ENCODE measurements at places on chromosomes 2 and 18.

DNA sequence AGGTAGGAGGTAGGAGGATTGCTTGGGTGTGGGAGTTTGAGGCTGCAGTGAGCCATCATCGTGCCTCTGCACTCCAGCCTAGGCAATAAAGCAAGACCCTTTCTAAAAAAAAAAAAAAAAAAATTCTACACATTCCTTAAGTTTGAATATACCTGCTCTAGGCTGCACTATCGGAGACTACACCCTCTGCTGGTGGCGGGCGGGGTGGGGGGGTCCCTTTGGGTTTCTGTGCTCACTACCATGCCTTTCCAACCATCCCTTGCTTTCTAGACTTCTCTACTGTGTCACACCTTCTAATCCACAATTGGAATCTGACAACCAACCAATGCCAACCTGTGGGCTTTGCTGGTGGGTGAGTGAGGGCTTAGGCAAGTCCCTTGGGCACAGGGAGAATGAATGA, 34.7 kb upstream of the FAM136A start:
- DNase-seq = no peak

- no peak for DNase-seq
Measured at GRCh38 chr2:184481865-184482264, 116.5 kb upstream of the ZNF804A start.

DNA sequence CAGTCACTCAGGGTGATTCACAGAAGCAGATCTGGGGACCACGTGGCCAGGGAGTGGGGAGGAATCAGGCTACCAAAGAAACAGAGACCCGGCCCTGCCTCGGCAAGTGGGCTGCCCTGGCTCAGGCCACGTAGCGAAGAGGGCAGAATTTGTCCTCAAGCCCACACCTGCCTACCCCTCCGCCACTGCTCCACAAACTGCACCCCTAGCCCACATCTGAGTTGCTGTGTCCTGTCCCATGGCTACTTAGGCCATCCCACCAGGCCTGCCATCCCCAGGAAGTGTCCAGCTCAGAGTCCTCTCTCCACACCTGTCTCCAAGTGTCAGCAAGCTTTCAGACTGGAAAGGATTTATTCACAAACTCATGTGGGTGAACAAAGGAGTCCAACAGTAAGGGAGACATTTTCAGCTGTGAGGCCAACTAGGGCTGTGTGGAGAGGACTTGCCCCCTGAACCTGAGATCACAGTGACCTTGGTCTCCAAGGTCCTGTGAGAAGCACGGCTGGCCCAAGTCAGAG, 31.7 kb upstream of the ASPRV1 start:
- DNase-seq = no peak

DNA sequence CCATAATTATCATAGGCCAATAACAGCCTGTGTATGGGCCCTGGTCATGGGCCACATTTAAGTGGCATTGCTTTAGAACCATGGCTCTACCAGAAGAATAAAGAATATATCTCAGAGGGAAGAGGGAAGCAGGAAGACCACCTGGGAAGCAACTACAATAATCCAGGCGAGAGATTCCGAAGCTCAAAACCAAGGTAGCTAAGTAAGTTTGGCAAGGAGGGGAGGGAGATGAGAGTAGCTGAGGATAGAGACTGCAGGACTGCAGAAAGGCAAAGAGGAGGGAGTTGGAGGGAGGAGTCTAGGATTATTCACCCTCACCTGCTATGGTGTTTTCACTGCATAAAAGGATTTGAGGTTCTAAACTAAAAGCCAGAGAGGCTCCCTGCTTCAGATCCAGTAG, 293.5 kb downstream of the SETBP1 start:
- no peak for DNase-seq

DNA sequence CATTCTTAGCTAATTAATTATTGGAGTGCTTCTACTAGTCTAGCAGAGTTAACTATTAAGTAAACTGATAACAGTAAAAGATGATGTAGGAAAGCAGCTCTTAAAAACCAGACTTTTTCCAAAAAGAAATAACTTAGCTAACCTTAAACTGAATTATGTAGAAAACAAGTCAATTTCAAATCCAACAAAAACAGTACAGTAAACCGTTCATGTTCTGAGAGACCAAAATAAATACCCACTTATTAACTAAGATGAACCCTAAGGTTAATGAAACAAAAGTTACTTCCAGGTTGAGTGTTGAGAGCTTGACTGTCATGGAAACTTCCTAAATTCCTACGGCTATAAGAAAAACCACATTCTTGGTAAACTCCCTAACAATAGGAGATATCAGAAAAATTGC, 181.2 kb downstream of the PPP1R1C start:
- no peak for DNase-seq

GRCh38 chr18:35071819-35072247, 30.6 kb downstream of the MAPRE2 start:
- no peak for DNase-seq

DNA sequence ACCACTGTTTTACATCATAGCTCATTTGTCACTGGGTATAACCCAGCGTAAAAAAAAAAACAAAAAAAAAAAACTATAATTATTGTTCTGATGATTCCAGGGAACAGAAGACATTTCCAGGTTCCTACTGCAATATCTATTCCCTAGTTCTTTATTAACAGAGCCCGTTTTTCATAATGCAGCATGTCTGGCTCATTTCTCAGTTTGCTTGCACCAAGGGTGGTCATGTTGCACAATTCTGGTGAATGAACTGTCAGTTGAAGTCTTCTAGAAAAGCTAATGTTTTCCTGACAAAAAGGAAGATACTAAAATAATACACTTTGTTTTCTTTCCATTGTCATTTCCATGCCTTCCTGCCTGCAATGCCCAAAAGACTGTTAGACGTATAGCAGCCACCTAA, 180.1 kb downstream of the RDH14 start:
- no peak for DNase-seq

DNA sequence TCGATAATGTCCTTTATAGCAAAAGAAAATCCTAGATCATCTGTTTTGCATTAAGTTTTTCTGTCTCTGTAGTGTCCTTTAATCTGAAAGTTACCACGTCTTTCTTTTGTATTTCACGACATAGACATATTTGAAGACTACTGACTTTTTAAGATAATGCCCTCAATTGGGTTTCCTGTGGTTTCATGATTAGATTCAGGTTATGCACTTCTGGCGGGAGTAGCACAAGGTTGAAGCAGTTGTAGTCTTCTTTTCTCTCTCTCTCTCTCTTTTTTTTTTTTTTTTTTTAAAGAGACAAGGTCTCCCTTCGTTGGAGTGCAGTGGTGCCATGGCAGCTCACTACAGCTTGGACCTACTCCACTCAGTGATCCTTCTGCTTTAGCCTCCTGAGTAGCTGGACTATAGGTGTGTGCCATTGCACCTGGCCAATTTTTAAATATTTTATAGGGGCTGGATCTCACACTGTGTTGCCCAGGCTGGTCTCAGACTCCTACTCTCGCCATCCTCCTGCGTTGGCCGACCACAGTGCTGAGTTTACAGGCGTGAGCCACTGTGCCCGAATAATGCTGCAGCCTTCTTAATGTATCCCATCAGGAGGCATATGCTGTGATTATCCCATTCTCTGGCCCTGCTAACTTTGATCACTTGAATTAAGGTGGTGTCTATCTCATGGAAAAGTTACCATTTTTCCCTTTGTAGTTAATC, 3.9 kb downstream of the INPP4A start:
- DNase-seq = no peak

DNA sequence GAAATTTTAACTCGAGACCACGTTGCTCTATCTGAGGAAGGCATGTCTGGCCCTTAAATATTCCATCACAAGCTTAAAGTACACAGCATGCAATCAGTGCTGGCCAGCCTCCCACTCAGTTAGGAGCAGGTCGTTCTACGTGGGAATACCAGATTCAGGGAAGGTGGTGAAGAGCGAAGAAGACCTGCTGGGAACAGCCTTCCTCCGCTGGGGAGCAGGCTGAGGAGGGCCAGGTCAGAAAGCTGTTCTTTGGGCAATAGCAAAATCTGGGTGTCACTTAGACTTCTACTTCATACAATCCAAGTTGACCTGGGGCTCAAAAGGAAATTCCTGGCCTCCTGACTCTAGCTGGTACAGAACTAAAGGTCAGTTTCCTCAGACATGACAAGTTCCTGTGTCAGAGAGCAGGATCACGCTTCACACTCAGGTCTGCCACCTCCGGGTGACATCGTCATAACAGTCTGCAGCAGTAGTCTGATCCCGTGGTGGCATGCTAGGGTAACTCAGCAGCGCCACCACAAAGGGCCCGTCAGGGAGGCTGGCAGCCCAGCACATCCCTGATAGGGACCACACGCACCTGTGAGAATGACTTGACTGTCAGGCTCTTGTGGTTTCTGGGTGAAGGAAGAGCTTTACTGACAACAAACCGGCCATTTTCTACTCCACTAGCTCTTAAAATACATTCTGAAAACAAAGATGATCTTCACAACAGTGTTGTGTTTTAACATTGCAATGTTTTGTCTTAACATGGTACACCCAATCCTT, 35.2 kb upstream of the NAPG start:
- DNase-seq = no peak

- DNase-seq = no peak
Measured at GRCh38 chr2:109410039-109410815, 203.5 kb downstream of the SEPTIN10 start.

DNA sequence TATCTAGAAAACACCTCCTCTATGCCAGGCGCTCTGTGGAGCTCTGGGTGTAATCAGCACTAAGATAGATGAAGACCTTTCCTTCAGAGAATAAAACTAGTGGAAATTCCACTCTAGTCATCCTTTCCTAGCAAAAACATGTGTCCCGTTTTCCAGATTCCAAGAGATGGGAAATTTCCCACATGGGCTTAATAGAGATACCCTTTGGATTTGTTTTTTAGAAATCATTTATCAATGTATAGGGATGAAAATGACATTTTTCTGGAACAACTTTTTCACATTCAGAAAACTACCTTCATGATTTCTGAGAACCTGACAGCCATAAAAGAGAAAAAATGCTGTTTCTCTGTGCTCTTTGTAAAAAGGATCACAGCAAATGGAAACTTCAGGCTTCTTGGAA, 152.1 kb downstream of the NCKAP5 start:
- no peak for DNase-seq

- peak; percentile 53 for DNase-seq
Measured at GRCh38 chr18:21682371-21683051, 22.1 kb downstream of the ABHD3 start.

GRCh38 chr2:124589971-124590370, 564.9 kb downstream of the CNTNAP5 start:
- no peak for DNase-seq

DNA sequence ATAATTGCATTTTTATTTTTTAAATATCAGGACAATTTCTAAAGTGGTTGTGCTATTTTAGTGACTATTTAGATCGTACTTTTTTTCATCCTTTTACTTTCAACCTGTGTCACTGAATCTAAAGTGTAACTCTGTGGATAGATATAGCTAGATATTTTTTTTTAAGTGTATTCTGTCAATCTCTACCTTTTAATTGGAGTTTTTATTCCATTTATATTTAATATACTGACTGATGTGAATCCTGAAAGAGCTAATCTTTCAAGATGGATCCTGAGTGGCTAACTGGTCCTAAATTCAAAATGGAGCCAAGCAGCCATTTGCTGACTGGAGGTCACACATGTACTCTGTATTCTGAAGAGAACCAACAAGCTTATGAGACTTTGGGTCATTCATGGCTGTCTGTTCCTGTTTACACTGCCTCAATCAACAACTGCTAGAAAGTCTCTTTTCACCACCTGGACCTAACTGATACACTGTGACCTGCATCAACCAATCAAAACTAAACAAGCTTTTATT, 4.6 kb upstream of the PSMD14 start:
- DNase-seq = no peak

DNA sequence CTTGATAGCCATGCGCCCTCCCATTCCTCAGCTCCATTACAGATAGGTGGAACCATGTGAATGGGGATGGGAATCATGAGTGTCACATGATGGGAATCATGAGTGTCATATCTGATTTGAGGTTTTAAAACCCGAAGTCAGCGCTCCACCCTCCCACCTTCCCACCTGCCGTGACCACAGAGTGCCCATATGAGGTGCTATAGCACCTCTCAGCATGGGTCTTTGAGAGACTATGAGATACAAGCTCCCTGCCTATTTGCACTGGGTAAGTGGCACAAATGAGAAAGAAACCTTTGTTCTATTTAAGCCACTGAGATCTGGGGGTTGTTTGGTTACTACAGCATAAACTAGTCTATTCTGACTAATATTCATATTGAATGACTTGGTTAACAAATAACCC, 78.5 kb upstream of the PTPRM start:
- DNase-seq = no peak

GRCh38 chr18:57094175-57094574, 52.7 kb upstream of the BOD1L2 start:
- no peak for DNase-seq

DNA sequence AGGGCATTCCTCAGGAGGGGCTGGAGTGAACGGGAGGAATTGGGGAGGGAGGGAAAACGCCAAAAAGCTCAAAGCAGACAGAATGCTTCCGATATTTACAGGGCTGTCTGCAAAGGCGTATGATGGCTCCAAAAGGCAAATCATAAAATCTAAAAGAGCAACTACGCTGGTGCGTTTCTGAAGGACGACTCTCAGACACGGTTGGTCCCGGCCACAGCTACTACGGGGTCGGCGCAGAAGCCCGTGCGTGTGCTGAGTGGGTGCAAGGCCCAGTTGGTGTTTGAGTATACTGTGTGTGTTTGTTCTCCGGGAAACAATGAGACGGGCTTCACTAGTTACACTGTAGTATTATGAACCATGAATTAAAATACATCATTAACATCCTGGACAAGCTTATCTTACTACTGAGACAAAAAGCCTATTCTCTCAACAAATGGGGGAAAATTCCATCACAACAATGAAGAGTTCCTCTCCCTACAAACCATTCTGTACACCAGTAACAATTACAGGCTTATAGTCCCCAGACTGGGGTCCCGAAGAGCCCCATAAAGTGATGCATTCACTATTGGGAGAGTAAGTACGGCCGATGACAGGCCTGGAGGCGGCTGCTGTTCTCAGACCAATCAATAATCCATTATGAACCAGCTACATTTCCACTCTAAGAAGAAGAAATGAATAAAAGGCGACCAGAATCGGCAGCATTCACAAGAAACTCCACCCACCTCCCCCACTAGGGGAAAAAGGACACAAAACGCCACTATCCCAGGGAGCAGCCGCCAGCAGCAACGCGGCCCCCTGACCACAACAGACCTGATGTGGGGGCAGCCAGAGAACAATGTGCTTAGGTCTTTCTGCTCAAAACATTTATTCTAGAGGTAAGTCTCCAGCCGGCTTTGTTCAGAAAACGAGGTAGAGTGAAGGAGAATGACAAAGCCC, 43.4 kb downstream of the ZNF516 start:
- DNase-seq = no peak

DNA sequence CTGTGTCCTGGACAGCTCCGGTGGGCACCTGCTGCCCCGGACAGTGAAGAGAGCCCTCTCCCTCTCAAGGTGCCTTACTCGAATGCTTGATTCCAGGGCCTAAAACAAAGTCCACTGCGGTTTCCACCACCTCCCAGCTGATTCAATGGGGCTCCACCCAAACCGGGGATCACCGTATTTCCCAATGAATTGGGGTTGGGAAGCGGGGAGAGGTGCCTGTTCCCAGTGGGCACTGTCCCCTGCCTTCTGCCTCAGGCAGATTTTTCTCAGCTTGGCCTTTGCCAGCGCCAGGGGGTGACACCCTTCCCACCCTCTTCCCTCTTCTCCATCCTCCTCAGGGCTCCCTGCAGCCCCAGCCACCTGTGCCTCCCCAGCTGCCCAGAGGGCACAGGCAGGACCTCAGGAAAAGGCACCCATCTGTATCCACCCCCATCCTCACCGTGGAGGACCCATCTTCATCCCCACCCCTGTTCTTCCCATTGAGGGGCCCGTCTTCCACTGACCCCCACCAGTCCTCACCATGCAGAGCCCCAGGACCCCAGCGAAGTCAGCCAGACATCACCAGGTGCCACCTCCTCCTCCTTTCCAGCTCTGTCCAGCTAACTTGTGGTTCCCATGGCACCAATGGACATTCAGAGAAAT, 66.7 kb upstream of the HPCAL1 start:
- no peak for DNase-seq

Data from GM04503 (cell line).